ENCODE measurements at places on chromosomes 13 and 19.
A peak's percentile ranks its signal among the peaks of the same experiment; 100 is the strongest.

GRCh38 chr19:55283548-55284377 is at the start of gene BRSK1:
TSS of gene BRSK1 (plus strand) at chr19:55283997. CDS start at chr19:55284443, 446 bp downstream.
- DNase-seq = no peak

- DNase-seq = no peak
These were observed 27.4 kb downstream of the IL12RB1 start for GRCh38 chr19:18059297-18059696.

GRCh38 chr13:50124536-50125303 is 109.5 kb downstream of the KCNRG start:
- DNase-seq = peak; percentile 98

DNA sequence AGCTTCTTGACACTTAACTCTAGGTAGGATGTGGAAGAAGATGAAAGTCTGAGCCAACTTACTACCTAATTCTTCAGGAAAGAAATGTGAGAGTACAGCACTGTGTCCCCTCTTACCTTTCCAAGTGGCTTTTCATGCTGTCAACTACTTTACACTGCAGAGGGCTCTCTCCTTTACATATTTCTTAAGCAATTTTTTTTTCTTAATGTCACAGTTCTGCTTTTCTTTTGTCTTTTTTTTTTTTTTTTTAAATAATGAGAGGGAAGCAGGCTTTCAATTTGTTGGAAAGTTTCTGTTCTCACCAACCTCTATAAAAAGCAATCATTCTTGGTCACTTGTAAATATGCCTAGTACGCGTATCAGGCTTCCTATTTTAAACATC is 212.7 kb upstream of the MIR17HG start:
- DNase-seq = peak; percentile 67

GRCh38 chr19:35130761-35131720 is 3.8 kb downstream of the LGI4 start:
- DNase-seq = no peak

DNA sequence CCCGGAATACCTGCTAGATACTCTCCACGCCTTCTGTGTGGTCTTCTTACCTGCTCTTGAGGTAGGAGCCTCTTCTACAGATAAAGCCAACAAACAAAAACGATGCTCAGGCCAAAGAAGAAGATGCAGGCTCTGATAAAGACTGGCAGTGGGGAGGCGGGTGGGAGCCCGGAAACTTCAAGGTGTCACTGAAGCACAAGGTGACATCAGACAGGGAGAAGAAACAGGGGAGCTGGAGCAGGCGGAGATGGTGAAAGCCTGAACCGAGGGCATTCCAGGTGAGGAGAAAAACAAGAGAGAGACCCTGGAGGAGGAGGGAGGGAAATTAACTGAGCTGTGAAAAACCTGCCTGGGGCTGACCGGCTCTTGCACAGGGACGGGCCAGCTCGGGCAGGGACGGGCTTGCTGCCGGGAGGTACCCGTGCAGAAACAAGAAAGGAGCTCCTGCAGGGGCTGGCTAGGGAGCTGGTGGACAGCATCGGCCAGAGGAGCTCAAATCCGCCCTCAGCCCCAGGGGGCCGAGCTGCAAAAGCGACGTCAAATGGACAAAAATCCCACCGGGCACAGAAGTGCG is 19.0 kb downstream of the GNG7 start:
- no peak for DNase-seq

DNA sequence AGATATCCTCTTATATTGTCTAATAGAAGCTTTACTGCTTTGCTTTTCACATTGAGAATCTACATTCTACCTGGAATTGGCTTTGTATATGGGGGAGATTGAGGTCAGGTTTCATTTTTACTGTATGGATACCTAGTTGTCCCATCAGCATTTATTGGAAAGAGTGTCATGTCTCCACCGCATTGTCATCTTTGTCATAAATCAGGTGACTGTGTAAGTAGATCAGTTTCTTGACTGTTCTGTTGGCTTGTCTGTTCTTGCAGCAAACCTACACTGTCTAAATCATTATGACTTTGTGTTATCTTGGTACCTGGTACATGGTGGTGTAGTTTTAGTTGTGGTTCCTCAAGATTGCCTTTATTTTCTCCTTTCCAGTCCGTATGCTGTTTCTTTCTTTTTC is 5.8 kb downstream of the URI1 start:
- no peak for DNase-seq

DNA sequence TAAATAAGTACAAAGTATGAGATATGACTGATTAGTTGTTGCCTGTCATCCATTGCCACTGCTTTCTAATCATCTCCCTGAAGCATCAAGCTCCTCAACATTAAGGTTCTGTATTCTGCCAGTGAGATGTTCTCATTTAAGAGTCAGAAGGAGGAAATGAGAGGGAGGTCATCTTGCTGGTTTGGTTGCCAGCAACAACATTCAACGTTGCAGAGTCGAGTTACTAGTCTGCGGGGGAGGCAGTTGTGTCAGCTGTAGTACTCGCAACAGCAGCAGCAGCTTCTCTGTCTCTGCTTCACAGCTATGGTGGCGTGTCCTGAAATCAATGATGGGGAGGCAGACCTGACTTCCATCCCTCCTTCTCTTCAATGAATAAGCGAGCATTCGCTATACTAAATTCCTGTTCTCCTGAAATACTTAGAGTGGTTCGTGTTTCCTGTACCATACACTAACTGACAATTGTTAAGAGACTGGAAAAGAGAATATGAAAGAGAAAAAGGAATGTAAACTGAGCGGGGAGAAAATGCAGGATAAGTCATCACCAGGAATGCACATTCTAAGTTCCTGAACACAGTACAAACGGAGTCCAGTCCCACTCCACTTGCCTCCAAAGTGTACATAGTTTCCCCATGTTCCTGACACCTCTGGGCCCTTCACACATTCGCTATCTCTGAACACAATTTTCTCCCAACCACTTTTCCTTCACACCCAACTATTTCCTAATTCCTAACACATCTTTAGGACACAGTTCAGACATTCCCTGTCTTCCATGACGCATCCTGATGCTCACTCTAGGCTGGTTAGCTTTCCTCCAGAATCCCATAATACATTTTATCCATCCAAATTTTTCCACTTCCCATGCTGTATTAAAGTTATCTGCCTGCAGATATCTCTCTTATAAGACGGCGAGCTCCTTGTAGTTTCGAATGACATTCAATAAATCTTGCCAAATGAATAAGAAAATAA is 263.0 kb downstream of the KLF12 start:
- DNase-seq = no peak

- DNase-seq = no peak
These were observed 2.9 kb downstream of the ZNF90 start for GRCh38 chr19:20080656-20081055.

GRCh38 chr13:22227895-22228294 is 557.0 kb downstream of the FGF9 start:
- DNase-seq = peak; percentile 13

- no peak for DNase-seq
These were observed 1301.6 kb downstream of the UQCRFS1 start for GRCh38 chr19:27911122-27911898.

DNA sequence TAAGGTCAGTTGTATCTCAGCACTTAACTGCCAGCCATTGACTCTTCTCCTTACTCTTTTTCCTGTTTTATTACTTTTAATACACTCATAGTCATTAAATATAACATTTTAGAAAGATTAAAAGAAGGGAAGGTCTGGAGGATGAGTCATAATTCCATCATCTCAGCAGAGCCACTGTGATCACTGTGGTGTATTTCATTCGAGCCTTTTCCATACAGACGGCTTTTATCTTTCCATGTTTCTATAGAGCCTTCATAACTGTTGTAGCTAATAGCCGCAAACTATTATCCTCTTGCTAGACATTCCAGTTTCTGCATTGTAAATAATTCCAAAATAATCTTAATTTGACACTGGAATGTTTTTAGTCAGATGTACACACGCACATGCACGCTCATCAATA is 4.7 kb upstream of the FLT1 start:
- DNase-seq = no peak

DNA sequence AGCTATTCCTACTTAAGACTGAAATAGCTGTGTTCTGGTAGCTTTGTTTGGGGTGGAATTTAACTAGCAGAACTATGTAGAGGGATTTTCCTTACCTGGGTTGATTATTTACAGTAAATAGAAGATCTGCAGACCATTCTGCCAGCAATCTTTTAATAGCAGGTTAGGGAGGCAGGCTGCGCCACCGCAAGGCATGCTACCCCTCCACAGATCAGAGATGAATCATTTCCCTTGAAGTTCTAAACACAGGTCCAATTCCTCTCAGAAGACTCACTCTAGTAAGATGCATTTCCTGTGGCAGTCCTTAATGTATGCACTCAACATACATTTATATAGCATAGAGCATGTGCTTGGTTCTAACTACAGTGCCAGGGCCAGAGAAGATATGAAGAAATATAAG is 109.0 kb downstream of the TNFRSF19 start:
- DNase-seq = no peak

DNA sequence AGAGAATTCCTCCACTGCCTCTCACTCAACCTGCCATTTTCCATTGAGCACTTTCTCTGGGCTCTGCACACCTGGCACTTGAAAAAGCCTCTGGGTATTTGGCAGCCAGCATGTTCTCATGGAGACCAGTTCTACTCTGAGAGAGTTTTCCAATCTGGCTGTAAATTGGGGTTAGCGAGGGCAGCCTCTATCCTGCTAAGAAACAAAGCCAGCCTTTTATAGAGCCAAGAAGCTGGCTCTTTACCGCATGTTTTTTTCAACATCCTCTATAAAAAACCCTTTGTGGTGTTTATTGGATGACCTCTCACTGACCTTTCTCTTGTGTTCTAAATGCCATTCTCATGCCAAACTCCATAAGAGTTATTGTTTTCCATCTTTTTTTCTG is 52.6 kb upstream of the RCBTB2 start:
- DNase-seq = no peak

DNA sequence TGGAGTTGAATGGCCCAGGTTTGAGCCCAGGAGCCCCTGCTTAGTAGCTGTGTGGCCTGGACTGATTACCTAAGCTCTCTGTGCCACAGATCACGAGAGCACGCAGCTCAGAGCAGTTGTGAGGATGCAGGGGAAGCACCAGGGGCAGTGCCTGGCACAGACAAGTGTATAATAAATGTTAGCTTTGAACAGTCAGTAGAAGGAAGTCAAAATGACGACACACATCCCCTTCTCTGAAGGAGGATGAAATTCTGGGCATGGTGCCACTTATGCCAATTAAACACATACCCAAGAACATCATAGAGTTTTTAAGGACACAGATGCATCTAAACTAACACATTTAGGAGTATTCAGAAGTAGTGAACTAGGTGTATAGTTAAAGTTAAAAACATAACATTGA is 24.9 kb upstream of the SIGLEC11 start:
- DNase-seq = peak; percentile 42

GRCh38 chr19:12779162-12779993 is 4.0 kb upstream of the HOOK2 start:
- DNase-seq = peak; percentile 23

DNA sequence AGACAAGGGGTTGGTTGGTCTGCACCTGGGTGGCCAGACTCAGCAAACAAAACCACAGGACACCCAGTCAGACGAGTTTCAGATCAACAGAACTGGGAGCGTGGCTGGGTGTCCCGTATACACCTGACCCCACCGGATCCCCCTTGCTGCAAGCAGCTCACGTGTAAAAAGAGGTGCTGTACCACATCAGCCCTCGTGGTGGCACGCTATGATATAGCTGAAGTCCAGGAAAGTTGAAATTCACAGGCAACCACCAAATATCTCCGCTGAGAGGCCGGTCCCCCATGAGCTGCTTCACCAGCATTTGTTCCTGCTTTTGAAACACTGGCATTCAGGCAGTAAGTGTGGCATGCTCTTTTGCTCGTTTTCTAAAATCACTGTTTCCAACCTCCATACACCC is 92.3 kb downstream of the TUBA3C start:
- DNase-seq = no peak

- DNase-seq = peak; percentile 75
These were observed 23.8 kb downstream of the GJA3 start for GRCh38 chr13:20136781-20137703.

DNA sequence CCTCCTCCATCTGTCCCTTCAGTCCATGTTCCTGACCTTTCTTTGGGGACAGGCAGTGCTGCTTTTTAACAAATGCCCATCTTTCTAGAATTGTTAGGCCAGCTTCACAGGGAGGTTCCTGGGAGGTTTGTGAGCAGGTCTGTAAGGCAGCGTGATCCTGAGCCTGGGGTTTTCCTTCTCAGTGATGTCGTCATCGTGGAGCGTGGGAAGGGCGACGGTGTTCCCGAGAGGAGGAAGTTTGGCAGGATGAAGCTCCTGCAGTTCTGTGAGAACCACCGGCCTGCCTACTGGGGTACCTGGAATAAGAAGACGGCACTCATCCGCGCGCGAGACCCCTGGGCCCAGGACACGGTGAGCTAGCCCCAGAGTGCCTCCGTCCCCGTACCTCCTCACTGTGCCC is 26.8 kb downstream of the CHAF1A start:
- peak; percentile 20 for DNase-seq

DNA sequence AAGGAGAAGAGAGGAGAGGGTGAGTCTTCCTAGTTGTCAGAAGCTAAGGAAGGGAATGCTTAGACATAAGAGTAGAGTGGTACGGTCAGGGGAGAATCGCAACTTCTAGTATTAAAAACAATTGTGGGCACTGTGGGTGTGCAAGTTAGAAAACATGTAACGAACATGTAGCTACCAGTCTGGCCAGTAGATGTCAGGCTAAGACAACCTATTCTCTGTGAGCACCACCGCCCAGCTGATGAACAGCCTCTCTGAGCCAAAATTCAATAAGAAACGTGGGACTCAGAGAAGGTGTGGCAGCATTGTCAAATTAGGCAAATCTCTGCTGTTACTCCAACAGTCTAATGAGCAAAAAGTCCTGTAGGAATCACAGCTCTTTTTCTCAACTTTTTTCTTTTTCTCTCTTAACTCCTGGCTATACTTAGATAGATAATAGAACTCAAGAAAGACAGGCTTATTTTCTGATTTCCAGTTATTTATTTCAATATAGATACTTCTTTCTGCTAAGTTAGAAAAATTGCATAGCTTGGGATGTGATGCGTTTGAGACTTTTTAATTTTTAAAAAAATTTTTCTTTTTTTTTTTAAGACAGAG is 186.2 kb downstream of the USP12 start:
- DNase-seq = peak; percentile 87

- no peak for DNase-seq
These were observed 9.2 kb downstream of the TEX29 start for GRCh38 chr13:111329641-111330040.

GRCh38 chr13:37602733-37603381 is 4.3 kb upstream of the POSTN start:
- DNase-seq = no peak

DNA sequence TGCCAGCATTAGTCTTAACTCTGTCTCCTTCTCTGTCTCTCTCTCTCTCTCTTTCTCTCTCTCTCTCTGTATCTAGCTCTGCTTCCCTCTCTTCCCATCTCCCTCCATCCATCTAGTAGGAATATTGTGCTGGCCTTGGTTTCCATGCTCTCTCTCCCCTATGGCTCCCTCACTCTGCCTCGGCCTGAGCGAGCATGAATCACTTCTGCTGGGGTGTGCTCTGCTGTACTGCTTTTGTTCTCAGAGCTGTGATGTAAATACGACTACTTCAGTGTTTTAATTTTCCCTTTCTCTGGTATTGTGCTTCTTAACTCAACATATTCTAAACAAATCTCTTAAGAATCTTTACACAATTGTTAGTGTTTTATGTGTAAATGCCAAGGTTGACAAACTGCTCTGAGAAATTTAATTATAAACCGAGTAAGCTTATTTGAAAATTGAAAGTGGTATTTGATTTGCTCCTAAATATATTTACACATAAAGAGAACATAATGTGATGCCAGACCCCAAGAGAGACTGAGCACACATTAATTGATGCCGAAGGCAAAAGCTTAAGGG is 211.5 kb upstream of the KL start:
- no peak for DNase-seq

- DNase-seq = no peak
These were observed 46.2 kb downstream of the ZNF557 start for GRCh38 chr19:7115721-7116120.

GRCh38 chr13:90686442-90686841 is 661.0 kb upstream of the MIR17HG start:
- DNase-seq = peak; percentile 76
